ENCODE measurements at places on chromosomes 7 and 10. TPM values are rescaled to one million over a fixed set of nuclear protein-coding genes. Genes with fewer than 3 reads are reported as not detected.

- H3K36me3 ChIP-seq = no peaks in the 10 kb centered on the region
- H3K4me3 ChIP-seq = no peak overlapping the region
- no peaks in the 10 kb centered on the region for H3K4me1 ChIP-seq
- no peaks in the 10 kb centered on the region for H3K27me3 ChIP-seq
- DNase-seq = no peak
Measured at GRCh38 chr10:126011995-126012394, 115.6 kb downstream of the FANK1 start.

Gene ASIC3
- total RNA-seq = 4.0 TPM

- no peaks in the 10 kb centered on the region for H3K4me1 ChIP-seq
- H3K27me3 ChIP-seq = peaks cover 4% of the 10 kb centered on the region
- H3K27ac ChIP-seq = no peak overlapping the region
- no peak for DNase-seq
- H3K36me3 ChIP-seq = no peaks in the 10 kb centered on the region
Measured at GRCh38 chr7:47498229-47499056, 83.5 kb downstream of the TNS3 start.

DNA sequence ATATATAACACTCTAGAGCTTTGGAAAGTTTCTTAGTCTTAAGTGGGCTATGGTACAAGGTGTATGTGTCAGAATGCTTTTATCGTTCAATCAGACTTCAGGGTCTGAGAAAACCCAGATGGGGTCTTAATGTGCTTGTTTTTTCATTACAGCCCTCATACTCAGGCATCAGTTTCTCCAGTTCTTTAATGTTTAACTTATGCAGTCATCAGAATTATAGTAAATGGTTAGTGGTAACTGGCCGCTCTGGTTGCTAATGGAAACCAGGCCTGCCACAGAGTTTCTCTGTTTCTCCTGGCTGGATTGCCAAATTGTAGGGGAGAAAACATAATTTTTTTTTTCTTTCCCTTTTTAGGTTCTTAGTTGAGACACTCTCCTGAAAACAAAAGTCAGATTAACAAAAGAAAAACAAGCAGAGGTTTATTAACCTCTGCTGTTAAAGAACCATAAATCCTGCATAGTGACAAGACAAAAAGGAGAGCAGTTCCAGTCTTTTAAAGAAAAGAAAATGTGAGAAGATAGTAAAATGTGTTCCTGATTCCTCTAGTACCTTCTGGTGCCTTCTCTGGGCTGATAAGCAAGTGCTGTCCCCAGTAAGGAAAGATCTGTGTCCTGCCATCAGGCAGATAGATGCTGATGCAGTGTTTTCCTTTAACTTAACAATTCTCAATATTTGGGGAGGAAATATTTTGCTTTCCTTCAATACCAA, 21.5 kb upstream of the GHITM start:
- H3K4me3 ChIP-seq = no peak overlapping the region
- H3K27me3 ChIP-seq = peaks cover 12% of the 10 kb centered on the region
- no peaks in the 10 kb centered on the region for H3K36me3 ChIP-seq
- H3K4me1 ChIP-seq = no peaks in the 10 kb centered on the region
- H3K27ac ChIP-seq = no peak overlapping the region

Gene GATA3
- 79.7 TPM for total RNA-seq

DNA sequence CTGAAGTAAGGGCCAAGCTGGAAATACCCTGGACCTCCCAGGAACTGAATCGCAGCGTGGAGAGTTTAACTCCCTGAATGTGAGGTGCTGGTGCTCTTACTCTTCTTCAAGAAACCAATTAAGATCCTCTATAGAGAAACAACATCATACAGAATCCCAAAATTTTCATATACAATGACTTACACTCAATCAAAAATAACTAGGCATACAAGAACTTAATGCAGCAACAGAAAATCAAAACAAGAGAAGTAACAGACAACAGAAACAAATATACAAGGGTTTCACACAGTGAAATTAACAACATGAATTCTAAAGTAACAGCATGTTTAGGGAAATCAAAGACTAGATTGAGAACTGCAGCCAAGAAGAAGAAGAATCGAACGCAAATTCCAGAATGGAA, 37.7 kb downstream of the RNF216 start:
- DNase-seq = no peak
- H3K36me3 ChIP-seq = peaks cover 39% of the 10 kb centered on the region
- no peak overlapping the region for H3K27ac ChIP-seq
- H3K4me1 ChIP-seq = peaks cover 4% of the 10 kb centered on the region

GRCh38 chr7:94449151-94449725, 54.5 kb downstream of the COL1A2 start:
- H3K27me3 ChIP-seq = peaks cover 10% of the 10 kb centered on the region
- no peak overlapping the region for H3K4me3 ChIP-seq
- no peak for DNase-seq
- no peaks in the 10 kb centered on the region for H3K36me3 ChIP-seq
- no peaks in the 10 kb centered on the region for H3K4me1 ChIP-seq
- no peak overlapping the region for H3K27ac ChIP-seq

DNA sequence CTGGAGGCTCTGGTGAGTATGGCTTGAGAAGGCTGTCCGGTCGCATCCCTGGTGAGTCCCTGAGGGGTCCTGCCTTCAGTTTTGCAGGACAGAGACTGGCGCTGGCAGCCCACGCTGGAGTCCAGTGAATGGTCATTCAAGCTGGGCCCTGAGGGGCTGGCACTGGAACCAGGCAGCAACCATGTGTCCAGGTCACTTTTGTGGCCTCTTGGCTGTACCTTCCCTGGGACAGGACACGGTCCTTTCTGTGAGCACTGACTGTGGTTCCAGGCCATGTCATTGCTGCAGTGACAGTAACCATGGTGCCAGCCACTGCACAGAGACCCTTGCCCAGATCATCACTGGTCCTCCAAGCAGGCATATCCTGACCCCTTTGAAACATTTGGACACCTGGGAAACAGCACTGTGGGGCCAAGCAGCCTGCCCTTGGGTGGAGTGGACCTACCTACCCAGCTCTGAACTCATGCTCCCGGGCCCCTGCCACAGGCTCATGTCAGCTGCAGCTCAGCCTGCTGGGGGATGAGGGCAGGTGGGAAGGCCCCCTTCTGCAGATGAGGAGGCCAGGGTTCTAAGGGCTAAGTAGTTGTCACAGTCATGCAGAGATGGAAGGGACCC, 72.1 kb downstream of the ADCY1 start:
- no peak overlapping the region for H3K27ac ChIP-seq
- peaks cover 3% of the 10 kb centered on the region for H3K4me1 ChIP-seq
- no peak overlapping the region for H3K4me3 ChIP-seq
- H3K36me3 ChIP-seq = no peaks in the 10 kb centered on the region

Gene AGBL3
- total RNA-seq = 2.0 TPM

Gene CALHM1
- total RNA-seq = not detected

Gene PDK4
- not detected for total RNA-seq

Gene GRIFIN
- not detected for total RNA-seq

DNA sequence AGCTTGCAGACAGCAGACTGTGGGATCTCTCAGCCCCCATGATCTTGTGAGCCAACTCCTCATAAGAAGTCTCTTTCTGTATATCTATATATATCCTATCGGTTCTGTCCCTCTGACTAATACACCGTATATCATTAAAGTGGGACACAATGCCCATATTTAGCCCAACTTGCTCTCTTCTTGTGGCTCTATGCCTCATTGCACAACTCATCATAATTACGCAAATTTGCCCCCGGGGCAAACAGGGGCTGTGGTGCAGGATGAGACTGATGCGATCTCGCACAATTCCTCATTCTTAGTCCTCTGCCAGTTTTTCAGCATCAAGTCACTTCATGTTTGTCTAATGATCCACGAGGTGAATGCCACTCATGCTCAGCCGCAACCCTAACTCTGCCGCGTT, 183.2 kb downstream of the PRPF18 start:
- no peaks in the 10 kb centered on the region for H3K36me3 ChIP-seq
- no peaks in the 10 kb centered on the region for H3K4me1 ChIP-seq
- no peak for DNase-seq
- no peak overlapping the region for H3K4me3 ChIP-seq
- peaks cover 6% of the 10 kb centered on the region for H3K27me3 ChIP-seq

DNA sequence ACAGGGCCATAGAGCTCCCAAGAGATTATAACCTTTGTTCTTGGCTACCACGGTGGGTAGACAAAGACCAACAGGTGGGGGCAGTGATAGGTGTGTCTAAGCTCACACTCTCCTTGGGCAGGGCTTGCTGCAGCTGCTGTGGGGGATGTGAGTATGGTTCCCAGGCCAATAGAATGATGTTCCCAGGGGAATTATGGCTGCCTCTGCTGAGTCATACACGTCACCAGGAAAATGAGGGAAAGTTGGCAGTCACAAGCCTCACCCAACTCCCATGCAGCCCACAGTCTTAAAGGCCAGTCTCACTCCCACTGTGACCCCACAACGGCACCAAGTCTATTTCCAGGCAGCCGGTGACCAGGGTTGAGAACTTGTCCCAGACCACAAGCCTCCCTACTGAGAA, 453.4 kb upstream of the PODXL start:
- H3K27ac ChIP-seq = no peak overlapping the region
- no peaks in the 10 kb centered on the region for H3K36me3 ChIP-seq
- no peak overlapping the region for H3K4me3 ChIP-seq
- DNase-seq = no peak
- H3K4me1 ChIP-seq = no peaks in the 10 kb centered on the region

Gene IFIT3
- 0.83 TPM for total RNA-seq

- H3K27me3 ChIP-seq = no peaks in the 10 kb centered on the region
- H3K4me3 ChIP-seq = no peak overlapping the region
- no peak for DNase-seq
- no peak overlapping the region for H3K27ac ChIP-seq
- H3K4me1 ChIP-seq = no peaks in the 10 kb centered on the region
Measured at GRCh38 chr7:66537876-66538275, 90.8 kb upstream of the KCTD7 start.

DNA sequence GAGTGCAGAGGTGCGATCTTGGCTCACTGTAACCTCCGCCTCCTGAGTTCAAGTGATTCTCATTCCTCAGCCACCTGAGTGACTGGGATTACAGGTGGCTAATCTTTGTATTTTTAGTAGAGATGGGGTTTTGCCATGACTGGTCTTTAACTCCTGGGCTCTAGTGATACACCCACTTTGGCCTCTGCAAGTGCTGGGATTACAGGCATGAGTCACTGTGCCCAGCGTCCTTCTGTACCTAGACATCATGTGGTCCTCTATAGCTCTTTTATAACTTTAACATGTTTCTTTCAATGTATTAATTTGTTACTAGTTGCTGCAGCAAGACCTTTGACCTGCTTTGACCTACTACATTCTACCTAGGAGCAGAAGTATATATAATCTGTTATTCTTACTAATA, 38.7 kb upstream of the BICC1 start:
- H3K4me3 ChIP-seq = no peak overlapping the region
- peaks cover 12% of the 10 kb centered on the region for H3K27me3 ChIP-seq
- H3K27ac ChIP-seq = no peak overlapping the region
- DNase-seq = no peak
- peaks cover 2% of the 10 kb centered on the region for H3K4me1 ChIP-seq

DNA sequence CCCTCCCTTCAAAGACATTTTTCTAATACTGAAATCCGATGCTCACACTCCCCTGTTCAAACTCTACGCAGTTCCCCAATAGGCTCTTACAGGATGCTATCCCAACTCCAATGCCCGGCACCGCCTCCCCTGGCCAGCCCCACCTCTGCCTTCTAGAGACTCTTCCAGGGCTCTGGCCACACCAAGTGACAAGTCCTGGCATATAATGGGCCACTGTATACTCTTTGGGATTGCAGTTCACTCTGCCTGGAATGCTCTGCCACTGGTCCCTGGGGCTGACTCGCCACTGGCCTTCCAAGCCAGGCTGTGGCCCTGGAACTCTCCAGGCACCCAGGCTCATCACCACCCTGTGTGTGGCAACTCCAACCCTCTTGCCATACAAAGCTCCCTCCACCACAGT, 3.1 kb upstream of the BRI3 start:
- DNase-seq = no peak
- no peak overlapping the region for H3K27ac ChIP-seq
- peaks cover 6% of the 10 kb centered on the region for H3K36me3 ChIP-seq
- H3K27me3 ChIP-seq = no peaks in the 10 kb centered on the region

Gene COL1A2
- 6.0 TPM for total RNA-seq

Gene KIAA1549
- 0.77 TPM for total RNA-seq

Gene ZNF425
- 0.44 TPM for total RNA-seq

DNA sequence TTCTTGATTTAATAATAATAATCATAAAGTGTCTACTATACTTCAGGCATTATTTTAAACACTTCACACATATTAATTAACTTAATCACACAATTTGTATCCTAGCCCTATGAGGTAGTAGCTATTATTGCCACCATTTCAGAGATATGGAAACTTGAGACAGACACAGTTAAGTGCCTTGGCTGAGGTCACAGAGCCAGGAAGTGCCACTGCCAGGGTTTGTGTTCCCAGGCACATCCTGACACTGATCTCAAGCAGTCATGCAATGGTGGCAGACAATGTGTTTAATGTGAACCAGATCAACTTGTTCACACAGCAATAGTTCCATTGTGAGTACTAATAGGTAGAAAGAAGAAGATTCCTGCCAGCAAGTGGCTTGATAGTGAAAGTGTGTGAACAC, 666.0 kb downstream of the SUGCT start:
- H3K36me3 ChIP-seq = no peaks in the 10 kb centered on the region
- H3K27ac ChIP-seq = no peak overlapping the region
- H3K27me3 ChIP-seq = no peaks in the 10 kb centered on the region
- no peak for DNase-seq

GRCh38 chr7:77306231-77307067, 106.8 kb upstream of the FGL2 start:
- H3K27me3 ChIP-seq = no peaks in the 10 kb centered on the region
- no peak for DNase-seq
- no peak overlapping the region for H3K27ac ChIP-seq
- H3K4me3 ChIP-seq = no peak overlapping the region

GRCh38 chr7:74405899-74406512, 47.7 kb upstream of the GTF2IRD1 start:
- H3K27me3 ChIP-seq = peaks cover 3% of the 10 kb centered on the region
- no peak overlapping the region for H3K27ac ChIP-seq
- H3K4me3 ChIP-seq = no peak overlapping the region
- no peak for DNase-seq
- no peaks in the 10 kb centered on the region for H3K36me3 ChIP-seq

GRCh38 chr10:107011105-107011504, 153.4 kb downstream of the SORCS1 start:
- DNase-seq = no peak
- H3K27me3 ChIP-seq = no peaks in the 10 kb centered on the region
- no peaks in the 10 kb centered on the region for H3K36me3 ChIP-seq
- H3K27ac ChIP-seq = no peak overlapping the region
- H3K4me1 ChIP-seq = no peaks in the 10 kb centered on the region

DNA sequence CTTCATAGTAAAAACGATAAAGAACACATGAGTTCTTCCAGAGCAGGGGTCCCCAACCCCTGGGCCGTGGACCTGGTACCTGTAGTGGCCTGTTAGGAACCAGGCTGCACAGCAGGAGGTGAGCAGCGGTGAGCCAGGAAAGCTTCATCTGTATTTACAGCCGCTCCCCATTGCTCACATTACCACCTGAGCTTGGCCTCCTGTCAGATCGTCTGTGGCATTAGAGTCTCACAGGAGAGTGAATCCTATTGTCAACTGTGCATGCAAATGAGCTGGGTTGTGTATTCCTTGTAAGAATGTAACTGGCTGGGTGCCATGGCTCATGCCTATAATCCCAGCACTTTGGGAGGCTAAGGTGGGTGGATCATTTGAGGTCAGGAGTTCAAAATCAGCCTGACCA, 229.5 kb downstream of the CNTNAP2 start:
- H3K4me1 ChIP-seq = no peaks in the 10 kb centered on the region
- no peak overlapping the region for H3K27ac ChIP-seq
- no peak overlapping the region for H3K4me3 ChIP-seq

GRCh38 chr10:1558906-1559305, 178.4 kb downstream of the ADARB2 start:
- H3K4me3 ChIP-seq = no peak overlapping the region
- H3K4me1 ChIP-seq = no peaks in the 10 kb centered on the region
- DNase-seq = no peak

Data from activated CD4-positive, alpha-beta T cell treated with anti-CD3 and anti-CD28 coated beads, Interleukin-2, amount 10 ng/mL, durations not matched to agents 24 days and 14 days (primary cell).